ENCODE measurements at places on chromosomes 2 and 18.

DNA sequence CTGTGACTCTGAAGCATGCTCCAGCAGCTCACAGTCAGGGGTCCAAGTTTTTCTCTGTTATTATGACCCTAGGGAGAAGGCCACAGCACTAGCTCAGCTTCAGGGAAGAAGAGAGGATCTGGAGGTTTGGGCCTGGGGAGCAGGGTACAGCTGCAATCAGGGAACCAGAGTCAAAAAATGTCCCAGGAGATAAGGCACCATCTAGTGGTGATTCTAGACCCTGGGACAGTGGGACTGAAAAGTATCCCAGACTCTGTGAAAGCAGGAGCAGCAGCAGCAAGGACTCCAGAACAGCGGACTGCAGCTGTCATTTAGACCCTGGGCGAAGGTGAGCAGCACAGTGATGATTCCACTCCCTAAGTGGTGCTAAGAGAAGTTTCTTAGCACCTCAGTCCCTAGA lies 278.4 kb upstream of the DDX18 start:
- DNase-seq = no peak

- no peak for DNase-seq
These were observed 33.3 kb upstream of the SLC35F6 start for GRCh38 chr2:26730549-26731344.

- no peak for DNase-seq
These were observed 10.2 kb upstream of the TMEM247 start for GRCh38 chr2:46469116-46469515.

- DNase-seq = no peak
These were observed 124.6 kb downstream of the VIT start for GRCh38 chr2:36820942-36821605.

DNA sequence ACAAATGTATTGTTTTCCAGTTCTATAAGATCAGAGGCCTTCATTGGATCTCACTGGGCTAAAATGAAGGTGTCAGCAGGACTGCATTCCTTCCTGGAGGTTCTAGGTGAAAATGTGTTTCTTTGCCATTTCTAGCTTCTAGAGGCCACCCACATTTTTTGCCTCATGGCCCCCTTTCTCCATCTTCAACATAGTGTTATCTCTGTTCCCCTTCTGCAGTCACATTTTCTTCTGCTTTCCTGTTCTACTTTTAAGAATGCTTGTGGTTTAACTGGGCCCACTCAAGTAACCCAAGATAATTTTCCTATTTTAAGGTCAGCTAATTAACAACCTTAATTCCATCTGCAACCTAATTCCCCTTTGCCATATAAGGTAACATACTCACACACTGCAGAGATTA lies 36.1 kb downstream of the METTL21A start:
- DNase-seq = no peak

GRCh38 chr2:205187731-205188130 lies 494.6 kb upstream of the NRP2 start:
- no peak for DNase-seq
